ENCODE measurements at places on chromosomes 11 and 22. TPM values are rescaled to one million over a fixed set of nuclear protein-coding genes. Genes with fewer than 3 reads are reported as not detected.
A peak's percentile ranks its signal among the peaks of the same experiment; 100 is the strongest.

DNA sequence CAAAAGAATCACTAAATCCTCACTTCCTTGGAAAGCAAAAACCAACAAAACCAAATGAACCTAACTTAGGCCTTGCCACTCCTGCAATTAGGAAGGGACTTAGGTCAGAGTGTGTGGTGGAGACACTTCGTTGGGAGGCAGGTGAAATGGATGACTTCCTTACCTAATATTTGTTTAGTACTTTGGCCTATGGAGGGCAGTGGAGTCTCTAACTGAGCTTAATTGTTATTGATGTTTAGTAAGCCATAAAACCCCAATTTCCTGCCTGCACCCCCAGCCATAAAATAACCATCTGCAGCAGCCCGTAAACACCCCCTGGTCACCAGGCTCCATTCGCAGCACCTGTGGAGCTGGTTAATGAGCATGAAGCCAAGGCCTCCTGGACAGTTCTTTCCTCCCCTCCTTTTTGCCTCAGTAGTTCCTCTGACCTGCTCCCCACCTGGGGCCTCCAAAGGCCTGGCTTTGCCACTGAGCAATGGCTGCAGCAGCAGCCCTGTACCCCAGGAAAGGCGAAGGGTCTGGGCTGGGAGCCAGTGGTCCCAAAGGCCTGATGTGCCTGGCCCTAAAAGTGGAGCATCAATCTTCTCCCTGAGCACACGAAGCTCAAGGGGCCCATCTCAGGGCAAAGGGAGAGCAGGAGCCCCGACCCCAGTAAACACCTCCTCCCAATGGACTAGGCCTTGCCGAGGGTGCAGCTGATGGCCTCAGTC, 15.6 kb upstream of the SYT13 start:
- DNase-seq, result no peak

DNA sequence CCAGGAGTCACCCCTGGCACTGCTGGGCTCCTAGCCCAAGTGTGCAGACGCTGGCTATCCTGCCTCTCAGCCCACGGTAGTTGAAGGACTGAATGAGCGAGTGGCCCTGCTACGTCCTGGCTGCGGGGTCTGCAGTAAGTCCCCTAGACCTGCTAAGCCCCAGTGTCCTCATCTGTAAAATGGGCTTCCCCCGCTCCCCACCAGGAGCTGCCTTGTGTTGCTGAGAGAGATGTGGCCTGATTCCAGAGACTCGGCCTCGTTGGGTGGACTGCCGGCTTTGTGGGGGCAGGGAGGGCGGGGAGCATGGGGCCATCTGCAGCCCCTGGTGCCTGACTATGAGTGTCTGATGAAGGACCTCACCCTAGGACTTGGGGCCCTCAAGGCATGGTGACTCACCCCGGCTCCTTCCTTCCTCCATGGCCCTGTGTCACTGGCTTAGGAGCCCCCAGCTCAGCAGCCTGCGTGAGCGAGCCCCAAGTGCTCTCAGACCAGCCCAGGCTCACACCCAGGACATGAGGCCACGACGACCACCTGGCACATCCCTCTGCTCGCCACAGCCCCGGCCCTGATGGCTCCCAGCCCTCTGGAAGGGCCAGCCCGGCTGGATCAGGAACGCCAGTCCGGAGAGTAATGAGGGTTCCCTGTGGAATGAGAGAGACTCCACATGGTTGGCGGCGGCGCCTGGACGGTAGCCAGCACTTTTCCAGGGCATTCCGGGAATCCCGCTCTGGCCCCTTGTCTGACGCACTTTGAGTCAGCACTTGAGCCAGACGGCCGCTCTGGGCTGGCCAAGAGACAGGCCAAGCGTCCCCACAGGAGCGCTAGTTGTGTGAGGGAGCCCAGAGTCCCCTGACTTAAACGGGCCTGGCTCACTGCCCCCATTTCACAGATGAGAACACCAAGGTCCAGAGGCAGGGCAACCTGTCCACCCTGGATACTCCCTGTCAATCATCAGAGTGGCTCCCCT, 50.5 kb upstream of the SHISAL1 start:
- peak; percentile 33 for DNase-seq

DNA sequence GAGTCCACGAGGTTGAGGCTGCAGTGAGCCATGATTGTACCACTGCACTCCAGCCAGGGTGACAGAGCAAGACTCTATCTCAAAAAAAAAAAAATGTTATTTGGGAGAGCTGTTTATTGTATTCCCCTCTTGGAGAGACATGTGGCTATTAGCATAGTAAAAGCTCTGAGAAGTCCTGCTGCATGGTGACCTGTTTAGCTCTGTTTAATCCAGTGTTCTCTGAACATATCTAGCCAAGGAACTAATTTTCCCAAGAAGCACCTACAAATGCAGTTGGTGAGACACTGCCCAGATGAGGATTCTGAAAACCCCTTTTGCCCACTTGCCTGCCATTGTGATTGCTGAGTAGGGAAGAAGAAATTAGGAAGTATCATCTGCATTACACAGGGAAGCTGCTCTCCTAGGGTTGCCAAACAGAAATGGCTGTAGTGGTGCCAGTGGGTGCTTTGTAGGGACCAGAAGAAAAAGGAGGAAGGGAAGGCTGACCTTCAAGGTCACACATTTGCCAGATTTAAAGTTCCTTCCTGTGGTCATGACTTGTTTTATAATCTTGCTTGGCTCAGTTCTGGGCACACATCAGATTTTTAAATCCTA, 15.7 kb downstream of the TIMP3 start:
- DNase-seq, result no peak

- DNase-seq, result peak; percentile 37
Measured at GRCh38 chr11:11845071-11845470, 3.3 kb downstream of the USP47 start.

GRCh38 chr11:107564877-107565218, 687 bp downstream of the ALKBH8 start:
- DNase-seq, result no peak

- no peak for DNase-seq
Measured at GRCh38 chr22:36823186-36823839, 6.5 kb upstream of the PVALB start.

DNA sequence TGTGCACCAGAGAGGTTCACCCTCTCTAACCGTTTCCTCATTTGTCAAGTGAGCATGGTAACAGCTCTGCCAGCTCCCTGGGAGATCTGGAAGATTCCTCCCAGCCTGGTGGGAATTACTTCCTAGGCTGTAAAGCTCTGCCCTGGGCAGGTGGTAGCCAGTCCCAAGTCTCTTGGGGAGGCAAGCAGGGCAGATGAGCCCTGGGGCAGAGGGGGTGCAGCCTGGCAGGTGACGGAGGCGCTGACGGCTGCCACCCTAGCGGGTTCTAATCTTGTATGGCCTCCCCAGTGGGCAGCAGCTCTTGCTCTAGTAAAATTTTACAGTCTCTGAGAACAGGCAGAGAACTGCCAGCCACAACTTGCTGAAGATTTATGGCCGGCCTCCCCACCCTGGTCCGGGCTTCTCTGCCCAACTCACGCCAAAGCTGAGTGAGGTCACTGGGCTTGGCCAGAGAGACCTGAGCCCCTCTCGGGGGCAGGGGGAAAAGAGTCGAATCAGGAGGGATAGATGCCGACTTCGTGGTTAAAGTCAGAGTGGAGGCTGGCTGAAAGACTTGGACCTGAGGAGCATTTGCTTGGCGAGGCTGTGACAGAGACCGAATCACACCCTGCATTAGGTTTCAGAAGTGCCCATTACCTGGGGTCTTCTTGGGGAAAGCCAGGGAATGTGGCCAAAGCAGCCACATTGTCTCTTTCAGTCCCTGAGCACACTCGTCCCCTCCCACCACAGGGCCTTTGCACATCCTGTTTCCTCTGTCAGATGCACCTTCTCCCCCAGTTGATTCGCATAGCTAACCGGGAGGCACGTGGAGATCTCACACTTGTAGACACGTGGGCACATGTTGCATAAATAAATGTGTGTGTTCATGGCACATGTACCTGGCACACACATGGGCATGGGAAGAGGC, 188.2 kb downstream of the MN1 start:
- DNase-seq, result no peak

- DNase-seq, result no peak
Measured at GRCh38 chr22:29702000-29702930, 17.5 kb upstream of the CABP7 start.

- DNase-seq, result no peak
Measured at GRCh38 chr11:364991-365725, 4.1 kb upstream of the B4GALNT4 start.

DNA sequence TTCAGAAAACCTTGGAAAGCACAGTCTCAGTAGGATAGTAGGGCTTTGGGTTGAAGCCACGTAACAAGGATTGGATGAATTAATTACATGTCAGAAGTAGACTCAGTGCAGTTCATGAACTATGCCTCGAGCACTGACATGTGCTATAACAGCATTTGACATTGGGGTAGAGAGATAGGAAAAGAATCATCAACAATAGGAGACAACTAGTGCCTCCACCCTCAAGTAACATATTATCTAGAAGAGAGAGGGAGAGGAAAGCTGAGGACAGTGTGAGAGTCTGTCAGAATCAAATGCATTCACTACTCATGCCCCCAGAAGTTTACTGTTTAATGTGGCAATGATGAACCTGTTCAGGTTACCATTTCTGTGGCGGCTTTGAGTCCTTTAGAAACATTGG, 26.4 kb downstream of the MMP13 start:
- DNase-seq, result peak; percentile 61

Gene ACRV1
- total RNA-seq, result not detected

Gene TEX54
- not detected for total RNA-seq

Gene SESN3
- 3.6 TPM for total RNA-seq
